ENCODE measurements at places on chromosomes 2 and 18.

DNA sequence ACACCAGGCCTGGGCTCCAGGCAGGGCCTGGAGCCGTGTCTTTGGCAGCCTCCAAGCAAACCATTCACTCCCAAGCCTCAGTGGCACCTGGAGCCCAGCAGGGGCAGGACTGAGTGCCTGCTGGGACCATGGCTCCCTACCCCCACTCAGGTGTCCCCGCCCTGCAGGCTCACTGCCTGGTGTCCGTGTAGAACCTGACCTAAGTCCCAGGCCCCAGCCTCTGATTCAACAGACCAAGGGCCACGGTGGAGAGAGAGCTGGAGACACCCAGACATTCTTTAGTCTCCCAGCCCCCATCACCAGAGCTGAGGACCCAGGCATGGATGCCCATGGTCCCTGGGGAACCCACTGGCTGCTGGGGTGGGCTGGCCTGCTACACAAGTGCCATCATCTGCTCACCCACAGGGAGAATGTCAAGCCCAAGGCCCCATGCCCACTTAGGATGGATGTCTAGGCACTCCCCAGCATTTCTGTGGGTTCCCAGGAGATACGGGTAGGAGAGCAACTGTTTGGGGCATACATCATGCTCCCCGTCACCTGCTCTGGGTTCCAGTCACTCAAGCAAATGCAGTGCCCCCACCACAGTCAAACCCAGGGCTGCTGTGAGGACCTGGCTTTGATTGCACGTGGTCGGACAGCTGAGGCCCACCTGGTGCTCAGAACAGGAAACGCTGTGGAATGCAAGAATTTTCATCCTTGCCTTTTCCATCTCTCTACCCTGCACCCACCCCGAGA lies 42.9 kb upstream of the ATG16L1 start:
- no peak for DNase-seq

DNA sequence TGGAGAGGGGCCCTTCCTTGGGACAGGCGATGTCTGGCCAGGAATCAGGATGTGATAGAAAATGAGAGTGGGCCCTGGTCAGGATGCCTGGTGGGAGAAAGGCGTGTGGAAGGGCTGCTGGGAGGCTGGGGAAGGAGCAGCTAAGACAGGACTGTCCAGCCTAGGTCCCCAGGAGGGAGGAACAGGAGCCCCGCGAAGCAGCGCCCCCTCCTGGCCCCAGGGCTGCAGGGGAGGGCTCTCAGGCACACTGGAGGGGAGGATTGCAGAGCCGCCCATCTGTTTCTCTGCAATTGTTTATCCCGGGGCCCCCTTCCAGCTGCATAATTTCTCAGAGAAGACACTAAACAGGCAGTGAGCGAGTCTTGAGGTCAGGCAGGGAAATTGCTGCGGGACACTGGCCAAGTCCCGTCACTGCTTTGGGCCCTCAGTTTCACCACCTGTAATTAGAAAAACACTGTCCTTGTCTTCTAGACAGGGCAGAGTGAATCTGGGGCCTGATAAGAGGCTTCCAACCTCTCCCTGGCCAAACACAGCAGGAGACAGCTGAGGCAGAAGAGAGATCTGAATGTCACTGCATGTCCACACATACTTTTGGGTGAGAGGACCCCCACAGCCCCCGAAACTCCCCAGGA lies 3.9 kb upstream of the NPPC start:
- peak; percentile 80 for DNase-seq

- no peak for DNase-seq
Measured at GRCh38 chr2:69766014-69766413, 24.1 kb downstream of the ANXA4 start.

GRCh38 chr2:102487761-102488462 lies 14.9 kb downstream of the SLC9A4 start:
- no peak for DNase-seq

DNA sequence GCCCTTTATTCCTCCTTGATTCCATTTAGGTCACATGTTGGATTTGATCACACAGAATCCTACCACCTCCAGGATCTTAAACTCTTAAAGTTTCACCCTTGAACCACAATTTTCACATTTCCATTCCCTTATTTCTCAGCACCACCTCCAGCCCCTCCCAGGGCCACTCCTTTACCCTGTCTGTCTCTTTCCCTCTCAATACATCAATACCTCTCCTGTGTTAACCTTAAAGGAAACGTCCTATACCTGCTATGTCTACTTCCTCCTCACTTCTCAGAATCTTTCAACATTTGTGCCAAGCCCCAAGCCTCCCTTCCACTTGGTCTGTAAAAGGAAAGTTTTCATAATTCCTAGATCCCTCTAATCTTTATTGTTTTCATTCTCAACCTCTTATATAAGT lies 158.8 kb downstream of the BAZ2B start:
- no peak for DNase-seq

DNA sequence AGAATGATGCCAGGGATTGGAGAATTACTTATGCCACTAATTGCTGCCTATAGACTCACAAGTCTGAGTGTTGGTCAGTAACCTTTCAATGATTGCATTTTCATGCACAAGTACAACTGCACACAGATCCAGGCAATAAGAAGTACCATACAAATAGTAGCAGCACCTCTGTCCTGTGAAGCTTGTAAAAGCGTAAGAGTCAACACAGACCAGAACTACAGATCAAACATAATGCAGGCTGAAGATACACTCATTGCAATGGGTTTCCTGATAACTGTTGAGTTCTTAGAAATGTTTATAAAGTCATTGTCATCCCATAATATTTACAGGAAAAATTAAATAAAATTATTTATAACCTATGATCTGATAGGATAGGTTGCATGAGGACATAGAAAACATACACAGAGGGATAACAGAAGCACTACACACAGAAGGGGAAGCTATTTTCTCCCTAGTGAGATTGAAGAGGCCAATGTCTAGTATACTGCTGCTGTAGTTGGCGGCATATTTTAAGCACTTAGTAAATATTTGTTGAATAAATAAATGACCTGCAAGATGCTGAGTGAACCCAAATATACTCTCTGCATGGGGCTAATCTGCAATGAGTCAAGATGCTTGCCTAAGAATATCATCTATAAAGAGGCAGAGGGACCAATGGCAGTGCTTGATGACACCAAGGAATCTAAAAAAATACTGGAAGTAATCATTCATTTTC lies 5.7 kb upstream of the PIK3C3 start:
- no peak for DNase-seq

DNA sequence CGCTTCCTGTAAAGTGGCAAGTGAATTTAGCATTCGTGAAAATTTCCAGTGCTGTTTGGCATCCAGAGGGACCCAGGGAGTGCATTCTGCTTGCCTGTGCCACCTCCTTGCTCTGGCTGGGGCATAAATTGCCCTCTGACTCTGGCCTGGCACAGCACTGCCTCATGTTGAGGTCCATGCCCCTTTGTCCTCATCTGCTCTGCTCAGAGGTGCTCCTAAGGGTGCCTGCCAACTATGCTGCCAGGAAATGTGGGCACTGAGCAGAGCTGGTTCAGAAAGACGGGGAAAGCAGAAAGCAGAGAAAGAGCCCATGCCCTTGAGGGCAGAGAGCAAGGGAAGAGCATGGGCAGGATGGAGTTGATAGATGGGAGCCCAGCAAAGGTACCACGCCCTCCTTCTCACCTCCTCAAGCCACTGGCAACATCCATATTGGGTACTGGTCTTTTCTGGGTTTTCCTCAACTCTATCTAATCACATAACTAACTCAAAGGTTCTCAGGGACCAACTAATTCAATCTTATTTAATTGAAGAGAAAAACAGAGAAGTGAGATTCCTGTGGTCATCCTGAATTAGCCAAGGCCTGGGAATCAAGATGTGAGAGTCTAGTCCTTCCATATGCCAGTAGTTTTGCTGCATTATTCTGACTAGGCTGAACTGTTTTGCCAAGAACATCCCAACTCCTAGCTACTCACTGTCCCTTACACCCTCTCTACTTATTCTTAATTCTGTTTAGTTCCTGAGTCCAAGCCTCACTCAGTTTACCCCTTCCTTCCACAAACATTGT lies 441.5 kb upstream of the TNP1 start:
- DNase-seq, result no peak

DNA sequence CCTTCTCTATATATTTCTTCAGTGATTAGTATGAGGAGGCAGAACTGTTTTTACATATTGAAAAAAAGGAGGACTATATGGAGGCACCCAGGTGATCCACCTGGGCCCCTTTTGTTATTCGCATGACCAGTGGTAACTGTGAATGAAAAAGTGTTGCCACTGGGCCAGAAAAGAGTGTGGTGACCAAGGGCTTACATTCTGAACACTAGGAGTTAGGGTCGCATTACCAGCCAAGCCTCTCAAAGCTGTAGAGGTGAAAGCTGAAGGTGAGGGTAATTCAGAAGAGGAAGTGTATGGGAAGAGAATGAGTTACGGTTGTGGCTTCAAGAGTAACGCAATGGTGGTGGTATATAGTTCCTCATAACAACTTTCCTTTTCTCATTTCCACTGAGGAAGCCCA lies 487.6 kb downstream of the TMEM182 start:
- DNase-seq, result no peak

DNA sequence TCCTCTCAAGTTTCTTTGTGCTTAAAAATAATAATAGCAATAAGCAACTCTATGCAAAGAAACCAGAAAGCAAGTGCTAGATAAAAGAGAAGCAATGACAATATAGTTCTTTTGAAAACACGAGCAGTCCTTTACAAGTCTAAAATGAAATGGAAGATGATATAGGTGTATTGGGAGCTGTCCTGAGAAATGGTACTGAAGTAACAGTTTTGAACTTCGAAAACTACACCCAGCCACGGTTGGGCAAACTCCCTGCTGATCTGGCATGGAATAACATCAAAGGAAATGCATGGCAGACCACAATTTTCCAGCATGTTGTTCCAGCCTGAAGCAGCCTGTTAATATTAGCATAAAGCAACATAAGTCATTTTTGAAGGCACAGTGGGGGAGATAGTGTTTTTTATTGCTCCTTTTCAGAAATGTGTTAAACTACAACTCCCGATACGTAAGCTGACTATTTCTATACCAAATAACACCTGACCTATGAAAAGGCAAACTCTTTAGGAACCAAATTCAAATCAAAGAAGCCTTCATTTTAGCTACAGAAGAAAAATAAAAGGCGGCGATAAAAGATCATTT lies 596.1 kb upstream of the KLHL29 start:
- no peak for DNase-seq

Data from Right ventricle myocardium inferior (tissue), 1 donor.